DND-41 (cell line): ENCODE measurements at places on chromosomes 3 and 15.

DNA sequence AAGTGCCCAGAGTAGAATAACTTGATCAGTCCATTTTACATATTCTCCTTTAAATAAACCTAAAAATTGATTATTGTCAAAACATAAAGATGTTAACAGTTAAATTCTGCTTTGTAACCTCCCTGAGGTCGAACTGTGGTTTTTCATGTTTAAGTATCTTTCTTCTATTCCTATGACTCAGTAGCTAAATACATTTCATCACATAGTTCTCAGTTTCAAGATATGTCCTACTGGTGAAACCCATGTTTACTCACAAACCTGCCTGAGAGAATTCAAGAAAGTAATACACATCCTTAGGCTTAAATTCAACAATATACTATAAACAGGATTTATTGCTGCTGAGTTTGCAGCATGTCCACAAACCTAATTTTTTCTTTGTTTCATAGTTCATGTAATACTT lies 692.9 kb downstream of the ZPLD1 start:
- peaks cover 6% of the 10 kb centered on the region; the same call in 1 of the 2 replicates for H3K4me1 ChIP-seq
- H3K4me3 ChIP-seq, result no peak overlapping the region

GRCh38 chr3:138717348-138717747 lies 108.8 kb downstream of the FAIM start:
- no peak overlapping the region for H3K4me3 ChIP-seq
- H3K36me3 ChIP-seq, result peaks cover 4% of the 10 kb centered on the region; the same call in 1 of the 2 replicates
- H3K27ac ChIP-seq, result no peak overlapping the region
- DNase-seq, result no peak

DNA sequence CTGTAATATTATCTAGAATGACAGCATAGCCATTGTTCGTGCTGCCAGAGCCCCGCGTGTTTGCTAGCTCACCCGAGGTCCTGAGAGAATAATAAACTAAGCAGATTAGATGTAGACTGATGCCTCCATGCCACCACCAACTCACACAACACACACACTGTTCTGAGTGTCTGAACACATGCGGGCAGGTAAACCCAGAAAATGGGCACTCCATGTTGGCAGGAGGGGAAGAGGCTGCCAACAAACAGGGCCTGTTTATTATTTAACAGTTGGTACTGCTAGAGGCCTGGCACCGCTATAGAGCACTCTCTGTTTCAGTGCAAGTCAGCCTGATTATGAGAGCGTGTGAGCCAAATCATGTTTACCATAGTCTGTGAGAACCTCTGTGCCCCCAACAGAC lies 299.0 kb downstream of the ZBTB20 start:
- H3K4me3 ChIP-seq, result no peak overlapping the region
- H3K27ac ChIP-seq, result no peak overlapping the region
- DNase-seq, result no peak
- H3K36me3 ChIP-seq, result no peaks in the 10 kb centered on the region
- no peaks in the 10 kb centered on the region for H3K4me1 ChIP-seq

- H3K27ac ChIP-seq, result no peak overlapping the region
- H3K27me3 ChIP-seq, result no peaks in the 10 kb centered on the region
- no peaks in the 10 kb centered on the region for H3K36me3 ChIP-seq
- DNase-seq, result no peak
Observed at GRCh38 chr3:151315136-151315535, 1.5 kb downstream of the GPR87 start.

GRCh38 chr15:75145027-75145841 lies 56.4 kb upstream of the C15orf39 start:
- no peak overlapping the region for H3K27ac ChIP-seq
- no peaks in the 10 kb centered on the region for H3K36me3 ChIP-seq
- no peaks in the 10 kb centered on the region for H3K27me3 ChIP-seq
- peak; percentile 18 for DNase-seq
- no peaks in the 10 kb centered on the region for H3K4me1 ChIP-seq

GRCh38 chr3:62142331-62143085 lies 230.8 kb downstream of the FEZF2 start:
- no peaks in the 10 kb centered on the region for H3K4me1 ChIP-seq
- H3K4me3 ChIP-seq, result no peak overlapping the region
- no peak for DNase-seq
- no peaks in the 10 kb centered on the region for H3K27me3 ChIP-seq

GRCh38 chr3:8578282-8578681 lies 66.3 kb downstream of the SSUH2 start:
- no peaks in the 10 kb centered on the region for H3K4me1 ChIP-seq
- no peaks in the 10 kb centered on the region for H3K27me3 ChIP-seq
- DNase-seq, result no peak
- no peaks in the 10 kb centered on the region for H3K36me3 ChIP-seq

GRCh38 chr3:150588027-150588830 lies 14.9 kb upstream of the SELENOT start:
- DNase-seq, result peak; percentile 13
- H3K4me1 ChIP-seq, result peaks cover 13% of the 10 kb centered on the region
- H3K27ac ChIP-seq, result peak overlapping the region; percentile 21
- no peak overlapping the region for H3K4me3 ChIP-seq
- no peaks in the 10 kb centered on the region for H3K27me3 ChIP-seq

- peak; percentile 63 for DNase-seq
- H3K36me3 ChIP-seq, result no peaks in the 10 kb centered on the region
- H3K27me3 ChIP-seq, result no peaks in the 10 kb centered on the region
- H3K27ac ChIP-seq, result peak overlapping the region; percentile 64
- H3K4me3 ChIP-seq, result peak overlapping the region; percentile 76
Observed at GRCh38 chr3:195895078-195895860, 13.1 kb downstream of the TNK2 start.

GRCh38 chr3:40336511-40337135 lies 27.1 kb downstream of the EIF1B start:
- H3K27me3 ChIP-seq, result no peaks in the 10 kb centered on the region
- no peaks in the 10 kb centered on the region for H3K4me1 ChIP-seq
- no peak overlapping the region for H3K27ac ChIP-seq
- no peak for DNase-seq

DNA sequence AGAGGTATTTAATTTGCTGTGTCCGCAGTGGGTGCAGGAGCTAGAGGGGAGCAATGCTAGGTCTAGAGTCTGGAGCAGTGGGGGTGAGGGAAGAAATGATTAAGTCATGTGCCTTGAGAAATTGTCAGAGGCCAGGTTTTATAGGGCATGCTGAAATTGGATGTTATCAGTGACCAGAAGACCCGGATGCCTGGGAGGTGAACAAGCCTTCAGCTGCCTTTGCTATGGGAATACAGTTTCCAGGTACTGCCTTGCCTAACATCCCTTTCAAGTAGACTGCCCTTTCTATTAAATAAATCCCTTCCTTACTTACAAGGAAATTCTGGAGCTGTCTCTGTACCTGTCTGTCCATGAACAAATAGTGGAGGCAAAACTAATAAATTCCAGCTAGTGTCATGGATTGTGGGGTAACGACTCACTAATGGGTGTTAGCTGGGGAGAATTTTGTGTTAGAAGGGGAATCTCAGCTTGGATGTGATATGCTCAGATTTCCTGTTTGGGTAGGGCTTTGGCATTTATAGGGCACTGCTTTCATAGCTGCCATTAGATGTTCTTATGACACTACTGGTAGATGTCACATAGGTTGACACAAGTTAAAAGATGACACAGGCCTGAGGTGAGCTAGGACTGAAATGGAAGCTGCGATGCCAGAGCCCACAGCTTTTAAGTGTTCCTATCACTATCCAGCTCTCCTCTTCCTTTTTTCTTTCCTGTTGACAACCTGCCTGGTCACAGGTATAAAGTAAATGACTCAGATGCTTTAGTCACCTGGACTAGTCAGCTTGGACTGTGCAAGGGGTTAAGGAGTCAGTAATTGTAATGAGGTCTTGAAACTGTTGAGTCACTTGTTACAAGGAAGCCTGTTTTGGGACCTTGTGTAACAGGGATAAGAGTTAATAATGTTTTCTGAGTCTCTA lies 21.3 kb downstream of the CHD2 start:
- DNase-seq, result no peak
- peaks cover 26% of the 10 kb centered on the region for H3K4me1 ChIP-seq
- H3K4me3 ChIP-seq, result no peak overlapping the region
- no peaks in the 10 kb centered on the region for H3K27me3 ChIP-seq

GRCh38 chr3:138289701-138290100 lies 40.0 kb downstream of the NME9 start:
- H3K36me3 ChIP-seq, result peaks cover 88% of the 10 kb centered on the region
- no peaks in the 10 kb centered on the region for H3K27me3 ChIP-seq
- no peak overlapping the region for H3K4me3 ChIP-seq
- no peak for DNase-seq
- H3K4me1 ChIP-seq, result no peaks in the 10 kb centered on the region
